ENCODE measurements at places on chromosomes 12 and 14.

- DNase-seq: no peak
Measured at GRCh38 chr14:85479771-85480170, 50.2 kb upstream of the FLRT2 start.

- DNase-seq: no peak
Measured at GRCh38 chr14:104335611-104336010, 197.2 kb downstream of the KIF26A start.

- no peak for DNase-seq
Measured at GRCh38 chr12:75820071-75820470, 211.5 kb downstream of the PHLDA1 start.

DNA sequence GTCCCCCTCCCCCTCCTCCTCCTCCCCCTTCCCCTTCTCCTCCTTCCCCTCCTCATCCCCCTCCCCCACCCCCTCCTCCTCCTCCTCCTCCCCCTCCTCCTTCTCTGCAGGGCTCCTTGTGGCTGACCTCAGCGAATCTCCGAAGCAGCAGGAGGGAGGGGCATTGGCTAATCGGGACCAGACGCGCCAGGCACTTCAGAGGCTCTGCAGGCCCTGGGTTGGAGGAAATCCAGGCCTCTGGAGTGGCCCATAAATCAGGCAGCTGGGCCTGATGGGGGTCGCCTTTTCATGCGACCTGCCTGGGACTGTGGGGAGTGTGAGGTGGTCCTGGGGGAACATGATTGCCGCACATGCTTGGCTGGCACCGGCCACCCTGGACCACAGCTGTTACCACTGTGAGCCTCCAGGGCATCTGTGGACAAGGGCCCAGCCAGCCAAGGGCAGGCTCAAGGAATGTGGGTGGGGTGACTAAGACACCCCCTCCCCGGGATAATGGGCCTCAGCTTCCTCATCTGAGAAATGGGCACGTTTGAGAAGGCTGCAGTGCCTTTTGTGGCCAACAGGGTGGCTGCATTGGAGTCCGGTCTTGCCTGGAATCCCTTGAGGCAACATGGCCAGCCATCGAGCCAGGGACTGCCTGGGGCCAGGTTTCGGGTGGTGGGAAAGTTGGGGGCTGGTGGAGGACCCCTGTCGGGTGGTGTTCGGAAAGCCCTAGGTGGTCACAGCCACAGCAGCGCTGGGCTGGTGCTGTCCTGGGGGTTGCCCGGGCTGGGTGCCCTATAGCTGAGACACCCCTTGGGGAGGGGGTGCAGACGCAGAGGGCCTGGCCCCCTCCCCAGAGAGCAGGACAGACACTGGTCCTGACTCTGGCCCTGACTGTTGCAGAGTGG is 12.0 kb downstream of the KIF26A start:
- no peak for DNase-seq

DNA sequence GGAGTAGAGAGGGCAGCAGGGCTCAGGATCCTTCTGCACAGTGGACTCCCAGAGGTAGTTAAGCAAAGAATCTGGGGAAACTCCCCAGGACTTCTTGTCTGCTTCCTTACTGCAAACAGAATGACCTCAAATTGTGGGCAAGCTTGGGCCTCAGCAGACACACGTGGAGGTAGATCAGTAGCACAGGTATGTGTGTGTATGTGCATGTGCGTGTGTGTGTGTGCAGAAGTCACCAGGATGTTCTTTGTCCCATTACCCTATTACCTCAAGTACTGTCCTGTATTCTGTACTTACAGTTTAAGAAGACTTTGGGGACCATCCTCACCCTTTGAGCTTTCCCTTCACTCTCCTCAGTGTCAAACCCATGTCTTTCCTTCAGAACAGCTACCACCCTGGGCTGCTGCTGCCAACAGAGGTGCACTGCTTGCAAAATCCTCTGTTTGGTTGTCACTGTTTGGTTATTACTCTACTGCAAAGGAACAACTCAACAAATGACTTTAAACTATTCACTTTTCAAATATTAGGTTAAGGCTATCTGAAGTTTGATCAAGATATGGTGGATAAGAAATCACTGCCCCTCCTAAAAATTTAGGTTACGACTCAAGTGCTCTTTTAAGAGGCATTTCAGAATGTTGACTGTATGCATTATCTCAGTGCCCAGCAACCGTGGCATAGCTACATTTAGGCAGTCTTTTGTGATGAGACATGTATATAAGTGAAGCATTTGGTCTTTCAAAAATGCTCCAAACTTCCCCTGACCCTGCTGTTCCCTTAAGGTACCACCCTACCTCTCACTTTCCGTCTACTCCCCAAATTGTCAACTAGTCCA is 78.2 kb upstream of the MBIP start:
- no peak for DNase-seq

DNA sequence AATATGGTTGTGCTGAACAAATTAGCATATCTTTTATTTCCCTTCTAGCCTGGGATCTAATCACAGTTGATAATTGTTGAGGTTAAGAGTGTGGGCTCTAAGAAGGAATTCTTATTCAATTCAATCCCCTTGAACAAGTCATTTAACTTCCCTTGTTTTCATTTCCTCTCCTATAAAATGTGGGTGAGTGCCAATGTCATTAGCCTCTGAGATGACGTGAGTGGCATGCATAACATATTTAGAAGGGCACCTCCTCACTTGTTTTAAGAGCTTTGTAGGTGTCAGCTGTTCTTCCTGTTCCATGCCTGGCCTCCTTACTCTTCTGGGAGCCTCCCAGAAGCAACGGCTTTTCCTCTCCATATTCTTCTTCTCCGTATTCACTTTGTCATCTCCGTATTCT is 155.4 kb upstream of the NEDD1 start:
- DNase-seq: no peak

- no peak for DNase-seq
Measured at GRCh38 chr14:68230950-68231717, 411.6 kb downstream of the RAD51B start.

GRCh38 chr14:67242168-67242420 is 859 bp downstream of the PALS1 start:
- no peak for DNase-seq

- no peak for DNase-seq
Measured at GRCh38 chr12:49784756-49785409, 43.3 kb downstream of the NCKAP5L start.

- DNase-seq: no peak
Measured at GRCh38 chr14:59377991-59378601, 87.1 kb downstream of the GPR135 start.

DNA sequence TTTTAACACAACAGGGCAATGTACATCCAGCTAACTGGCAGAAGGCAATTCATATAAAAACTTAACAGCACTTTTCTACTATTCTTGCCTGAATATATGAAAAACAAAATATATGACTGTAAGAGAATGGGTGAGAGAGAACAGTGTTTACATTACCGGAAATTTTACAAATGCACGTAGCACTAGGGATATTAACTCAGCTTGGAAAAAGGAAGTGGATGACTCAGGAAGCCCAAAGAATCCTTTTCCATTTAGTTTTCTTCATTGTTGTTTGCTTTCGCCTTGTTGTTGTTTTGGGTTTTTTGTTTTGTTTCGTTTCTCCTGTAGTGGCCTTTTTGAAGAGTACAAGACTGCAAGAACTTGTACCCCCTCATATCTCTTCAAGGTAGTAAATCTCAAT is 295.5 kb downstream of the EGLN3 start:
- DNase-seq: no peak

- no peak for DNase-seq
Measured at GRCh38 chr12:104504146-104504545, 47.4 kb downstream of the CHST11 start.

- DNase-seq: peak; percentile 63
Measured at GRCh38 chr14:99273766-99274345, 1.9 kb upstream of the BCL11B start.

GRCh38 chr12:14238221-14238792 is 127.2 kb upstream of the ATF7IP start:
- no peak for DNase-seq

GRCh38 chr12:52235822-52236361 is 2.8 kb downstream of the KRT7 start:
- DNase-seq: no peak

- DNase-seq: no peak
Measured at GRCh38 chr12:5969156-5969973, 24.3 kb upstream of the ANO2 start.

GRCh38 chr14:94173885-94174603 is at the start of gene PPP4R4:
Gene PPP4R4, plus strand, starts transcription at chr14:94174322. Its CDS starts 144 bp downstream, at chr14:94174466.
- peak; percentile 93 for DNase-seq

- DNase-seq: no peak
Measured at GRCh38 chr12:10186299-10186698, 7.5 kb downstream of the TMEM52B start.

GRCh38 chr12:1099158-1099557 is 108.1 kb downstream of the ERC1 start:
- peak; percentile 45 for DNase-seq

- no peak for DNase-seq
Measured at GRCh38 chr12:116043659-116044535, 233.6 kb downstream of the MED13L start.

DNA sequence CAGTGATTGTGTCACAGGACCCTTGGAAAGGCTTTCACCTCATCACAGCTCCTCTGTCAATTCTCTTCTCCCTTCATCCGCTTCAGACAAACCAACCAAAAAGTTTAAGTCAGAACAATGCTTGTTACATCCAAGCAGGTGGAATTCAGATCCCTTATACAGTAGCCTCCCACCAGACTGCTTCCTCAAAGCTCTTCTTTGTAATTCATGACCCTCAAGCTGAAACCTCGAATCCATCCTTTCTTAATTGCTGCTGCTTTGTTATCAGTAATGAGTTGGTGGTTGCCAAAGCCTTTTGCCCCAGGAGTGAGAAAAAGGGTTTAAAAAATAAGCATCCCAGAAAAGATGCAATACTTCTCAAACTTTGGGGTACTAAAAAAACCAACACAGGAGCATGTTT is 9.5 kb downstream of the BEST3 start:
- no peak for DNase-seq

DNA sequence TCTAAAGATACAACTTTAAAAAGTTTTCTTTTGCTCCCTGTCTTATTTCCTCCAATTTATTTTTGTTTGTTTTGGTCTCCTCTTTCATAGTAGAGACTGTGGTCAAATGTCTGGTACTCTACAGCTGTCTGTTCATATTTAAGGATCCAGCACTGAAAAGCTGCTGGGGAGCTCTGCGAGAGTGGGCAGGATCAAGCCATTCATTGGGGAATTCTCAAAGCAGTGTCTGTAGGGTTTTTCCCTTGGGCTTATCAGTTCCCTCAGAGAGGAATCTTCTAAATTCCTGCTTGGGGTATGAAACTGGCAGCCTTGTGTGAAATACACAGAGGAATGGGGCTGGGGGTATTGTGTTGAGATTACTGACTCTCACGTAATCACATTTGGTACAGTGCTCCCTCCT is 52.3 kb downstream of the FNTB start:
- DNase-seq: no peak

DNA sequence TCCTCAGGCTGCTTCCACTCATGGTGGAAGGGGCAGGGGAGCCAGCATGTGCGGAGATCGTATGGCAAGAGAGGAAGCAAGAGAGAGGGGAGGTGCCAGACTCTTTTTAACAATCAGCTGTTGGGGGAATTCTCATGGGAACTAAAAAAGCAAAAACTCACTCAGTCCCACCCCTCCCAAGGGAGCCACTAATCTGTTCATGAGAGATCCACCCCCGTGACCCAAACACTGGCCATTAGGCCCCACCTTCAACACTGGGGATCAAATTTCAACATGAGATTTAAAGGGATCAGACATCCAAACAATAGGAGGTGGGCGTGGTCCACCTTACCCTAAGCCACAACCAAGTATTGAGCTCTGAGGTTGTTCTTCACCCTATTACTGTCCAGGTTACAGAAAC is 375.1 kb downstream of the GRIN2B start:
- DNase-seq: no peak

DNA sequence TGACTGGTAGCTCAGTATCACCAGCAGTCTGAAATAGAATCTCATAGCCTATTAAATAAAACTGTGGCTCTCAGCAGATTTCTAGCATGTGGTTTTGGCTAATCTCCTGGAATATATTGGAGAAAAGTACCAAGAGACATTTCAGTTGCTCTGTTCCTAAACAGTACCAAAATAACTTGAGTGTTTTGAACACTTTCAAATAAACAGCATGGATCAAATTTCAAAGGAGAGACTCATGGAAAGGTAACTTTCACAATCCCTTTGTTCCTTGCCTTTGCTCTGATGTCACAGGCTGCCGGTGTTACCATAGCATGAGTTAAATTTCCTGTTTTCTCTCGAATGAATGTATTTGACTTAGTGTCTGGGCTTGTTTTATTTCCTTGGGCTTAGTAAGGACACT is 3.4 kb downstream of the ARG2 start:
- no peak for DNase-seq

GRCh38 chr12:50103351-50103750 is 457 bp upstream of the GPD1 start:
- no peak for DNase-seq

- DNase-seq: no peak
Measured at GRCh38 chr14:60309867-60310552, 61.0 kb downstream of the PPM1A start.

DNA sequence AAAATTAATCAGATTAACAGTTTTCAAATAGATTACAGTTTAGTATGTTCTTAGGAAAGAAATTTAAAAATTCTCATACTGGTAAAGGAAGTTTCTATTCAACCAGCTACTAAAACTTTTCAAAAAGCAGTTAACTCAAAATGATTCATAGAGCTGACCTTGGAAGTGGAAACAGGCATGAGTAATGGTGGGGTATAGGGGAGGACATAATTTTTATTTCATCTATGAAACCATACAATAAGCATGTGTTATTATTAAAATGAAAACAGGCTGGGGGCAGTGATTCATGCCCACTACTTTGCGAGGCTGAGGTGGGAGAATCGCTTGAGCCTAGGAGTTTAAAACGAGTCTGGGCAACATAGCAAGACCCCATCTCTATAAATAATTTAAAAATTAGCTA is 73.0 kb downstream of the DNAI7 start:
- DNase-seq: no peak

GRCh38 chr14:94114589-94115057 is 4.1 kb downstream of the IFI27 start:
- DNase-seq: no peak

GRCh38 chr14:53571641-53572328 is 384.8 kb downstream of the BMP4 start:
- DNase-seq: no peak

GRCh38 chr12:119528241-119528640 is 65.3 kb upstream of the TMEM233 start:
- DNase-seq: no peak

DNA sequence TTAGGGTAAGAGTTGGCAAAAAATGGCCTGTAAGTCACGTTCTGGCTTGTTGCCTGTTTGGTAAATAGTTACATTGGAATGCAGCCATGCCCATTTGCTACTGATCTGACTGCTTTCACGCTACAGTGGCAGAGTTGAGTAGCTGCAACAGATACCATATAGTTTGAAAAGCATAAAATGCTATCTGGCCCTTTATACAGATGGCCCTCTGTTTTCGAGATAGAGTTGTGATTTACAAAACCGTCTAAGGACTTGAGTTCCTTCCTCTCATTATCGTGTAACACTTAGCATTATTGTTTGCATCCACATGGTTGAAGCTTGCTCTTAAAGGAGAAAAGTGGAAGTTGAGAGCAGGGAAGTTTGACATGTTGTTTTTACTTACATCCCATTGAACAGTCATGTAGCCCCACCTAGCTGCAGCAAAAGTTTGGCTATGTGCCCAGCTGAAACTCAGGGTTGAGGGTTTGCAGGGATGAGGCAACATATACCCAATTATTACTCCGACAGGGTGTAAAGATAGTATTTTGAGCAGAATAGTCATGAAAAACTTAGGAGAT is 11.3 kb upstream of the SCFD1 start:
- DNase-seq: no peak
